ENCODE measurements at places on chromosomes 5 and 9.
A peak's percentile ranks its signal among the peaks of the same experiment; 100 is the strongest.

GRCh38 chr9:82454509-82455190, 466.1 kb downstream of the SPATA31D1 start:
- no peak for DNase-seq

DNA sequence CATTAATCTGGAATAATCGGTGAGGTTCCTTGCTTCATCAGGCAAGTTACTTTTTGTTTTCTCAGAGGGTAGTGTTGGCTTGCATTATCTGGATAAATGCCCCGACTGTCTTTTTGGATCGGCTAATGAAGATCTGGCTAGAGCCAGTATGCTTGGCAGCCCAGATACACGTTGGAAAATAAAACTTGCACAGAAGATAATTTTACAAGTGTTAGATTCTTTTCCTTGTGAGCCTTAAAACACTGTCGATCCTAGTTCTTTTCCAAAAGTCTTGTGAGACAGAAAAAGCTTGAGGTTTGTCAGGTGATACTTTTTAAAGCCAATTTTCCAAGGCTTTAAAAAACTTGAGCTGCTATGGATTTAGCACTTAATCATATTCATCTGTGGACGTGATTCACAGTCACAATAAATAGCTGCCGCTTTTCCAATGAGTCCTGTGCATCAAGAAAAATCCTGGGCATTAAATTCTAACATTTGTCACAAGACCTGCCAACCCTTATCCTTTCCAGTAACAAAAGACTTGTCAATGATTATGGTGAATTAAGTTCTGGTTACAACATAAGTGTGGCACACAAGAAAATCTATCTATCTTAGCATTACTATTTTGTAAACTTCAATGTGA, 68.5 kb downstream of the PRLR start:
- no peak for DNase-seq

- DNase-seq: no peak
These were observed 36.7 kb upstream of the CCDC112 start for GRCh38 chr5:115333164-115333563.

- no peak for DNase-seq
These were observed 3.8 kb downstream of the C9orf40 start for GRCh38 chr9:74948937-74949336.

- DNase-seq: no peak
These were observed 104.3 kb downstream of the SAXO1 start for GRCh38 chr9:18928711-18929110.

GRCh38 chr9:89655056-89655989, 50.5 kb downstream of the GADD45G start:
- no peak for DNase-seq

- DNase-seq: no peak
These were observed 154.8 kb upstream of the LHFPL2 start for GRCh38 chr5:78803353-78803752.

- no peak for DNase-seq
These were observed 1276.9 kb upstream of the WWC1 start for GRCh38 chr5:167014401-167015056.

GRCh38 chr5:150175536-150175935, 9.0 kb downstream of the CDX1 start:
- DNase-seq: peak; percentile 18

- DNase-seq: no peak
These were observed 24.8 kb upstream of the RLN1 start for GRCh38 chr9:5364294-5365024.

DNA sequence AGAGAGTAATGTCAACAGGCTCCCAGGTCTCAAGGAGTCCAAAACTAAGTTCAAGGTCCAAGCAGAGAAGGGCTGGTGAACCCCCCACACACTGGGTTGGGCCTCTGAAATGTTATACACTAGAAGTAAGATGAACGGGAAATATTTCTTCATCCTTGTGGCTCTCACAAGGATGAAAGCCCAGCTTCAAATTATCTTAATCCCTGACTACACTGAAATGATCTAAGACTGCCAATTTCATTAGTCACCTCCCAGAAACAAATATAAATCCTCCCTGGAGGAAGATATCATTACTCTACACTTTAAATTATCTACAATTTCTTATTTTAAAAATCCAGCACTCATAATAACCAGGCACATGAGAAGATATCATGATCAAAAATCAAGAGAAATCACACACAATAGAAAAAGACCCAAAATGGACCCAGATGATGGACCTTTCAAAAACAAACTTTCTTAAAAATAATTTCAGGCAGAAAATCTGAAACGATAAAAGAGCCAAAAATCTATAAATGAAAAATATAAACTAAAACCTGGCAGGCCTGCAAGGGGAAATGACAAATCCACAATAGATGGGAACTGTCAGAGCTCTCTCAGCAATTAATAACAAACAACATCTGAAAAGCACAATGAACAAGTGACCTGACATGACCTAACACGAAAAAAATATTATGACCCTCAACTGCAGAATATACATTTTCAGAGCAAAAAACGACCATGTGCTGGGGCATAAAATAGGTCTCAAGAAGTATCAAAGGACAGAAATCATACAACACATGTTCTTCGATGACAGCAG, 117.4 kb downstream of the GPR21 start:
- no peak for DNase-seq

DNA sequence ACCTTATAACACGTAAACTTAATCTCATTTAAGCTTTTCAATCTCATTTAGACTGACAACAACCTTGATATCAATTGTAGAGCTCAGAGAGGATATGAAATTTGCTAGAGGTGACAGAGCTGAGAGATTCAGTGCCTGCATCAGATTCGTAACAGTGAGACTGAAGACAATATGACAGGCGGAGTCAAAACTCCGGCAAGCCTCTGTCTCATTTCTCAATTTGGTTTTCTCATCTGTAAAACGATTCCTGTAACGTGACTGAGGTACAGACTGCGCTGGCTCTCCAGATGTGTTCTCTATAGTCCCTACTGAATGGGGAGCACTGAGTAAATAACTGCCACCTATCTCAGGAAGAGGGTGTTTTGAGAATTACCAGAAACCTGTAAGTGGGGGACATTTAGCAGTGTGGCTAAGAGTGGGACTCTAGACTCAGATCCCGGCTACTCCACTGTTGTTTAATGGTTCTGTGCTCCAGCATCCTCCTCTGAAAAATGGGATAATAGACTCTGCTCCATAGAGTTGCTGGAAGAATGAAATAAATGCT, 3.0 kb upstream of the MCIDAS start:
- DNase-seq: no peak

GRCh38 chr5:82913971-82914370, 163.2 kb downstream of the TMEM167A start:
- no peak for DNase-seq

DNA sequence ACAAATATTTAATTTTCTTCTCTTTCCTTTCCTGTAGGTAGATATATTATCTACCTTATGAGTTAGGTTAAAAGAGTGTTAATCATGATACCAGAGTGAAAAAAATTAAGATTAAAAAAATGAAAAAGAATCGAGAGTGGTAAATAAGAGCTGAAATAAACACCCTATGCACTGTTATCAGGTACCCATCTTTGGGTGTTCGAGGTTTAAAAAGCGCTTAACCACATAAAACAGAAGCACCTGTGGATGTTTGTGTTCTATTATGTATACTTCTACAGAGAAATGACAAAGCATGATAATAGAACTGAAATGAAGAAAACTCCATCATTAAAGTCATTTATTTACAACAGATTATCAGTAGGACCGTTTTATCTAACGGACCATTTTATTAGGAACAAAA, 25.7 kb upstream of the GCNT4 start:
- DNase-seq: no peak

DNA sequence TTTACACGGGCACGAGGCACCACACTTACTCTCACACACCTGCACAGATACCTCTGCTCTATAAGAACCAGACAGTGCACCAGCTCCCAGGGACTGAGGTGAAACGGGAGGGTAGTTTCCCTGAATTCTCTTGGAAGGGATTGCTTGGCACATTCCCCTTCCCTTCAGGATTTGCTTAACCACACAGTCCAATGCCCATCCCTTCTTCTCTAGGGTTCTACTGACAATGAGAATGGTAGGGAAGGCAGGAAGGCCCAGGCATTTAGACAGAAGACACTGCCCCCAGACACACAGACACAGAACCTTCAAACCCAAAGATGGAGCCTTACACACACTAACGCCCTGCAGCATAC, 704 bp upstream of the LHX6 start:
- DNase-seq: no peak

GRCh38 chr9:7394002-7394774, 405.4 kb downstream of the DMAC1 start:
- no peak for DNase-seq
